Activated T-helper 17 cell treated with anti-CD3 and anti-CD28 coated beads, Interleukin-2, amount 50 U/mL, for 72 hours (primary cell): ENCODE measurements at places on chromosomes 1 and 21.

DNA sequence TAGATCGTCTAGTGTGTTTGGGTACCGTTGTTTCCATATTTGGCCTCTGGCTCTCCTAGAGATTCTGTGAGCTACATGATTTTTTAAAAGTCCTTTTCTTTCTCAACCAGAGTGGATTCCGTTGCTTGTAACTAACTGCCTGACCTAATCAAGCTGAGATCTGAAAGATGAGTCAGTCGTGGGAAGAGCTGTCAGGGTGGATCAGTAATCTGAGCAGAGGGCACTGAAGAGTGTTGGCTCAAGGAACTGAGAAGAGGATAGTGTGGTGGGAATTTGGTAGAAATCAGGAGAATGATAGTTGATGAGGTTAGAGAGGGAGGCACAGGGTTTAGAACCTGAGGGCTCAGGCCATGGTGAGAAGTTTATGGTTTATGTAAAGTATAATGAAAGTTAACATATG lies 52.2 kb downstream of the TRAF5 start:
- peak; percentile 67 for ATAC-seq

- no peak for ATAC-seq
These were observed 654.1 kb downstream of the PTPRC start for GRCh38 chr1:199292896-199293295.

DNA sequence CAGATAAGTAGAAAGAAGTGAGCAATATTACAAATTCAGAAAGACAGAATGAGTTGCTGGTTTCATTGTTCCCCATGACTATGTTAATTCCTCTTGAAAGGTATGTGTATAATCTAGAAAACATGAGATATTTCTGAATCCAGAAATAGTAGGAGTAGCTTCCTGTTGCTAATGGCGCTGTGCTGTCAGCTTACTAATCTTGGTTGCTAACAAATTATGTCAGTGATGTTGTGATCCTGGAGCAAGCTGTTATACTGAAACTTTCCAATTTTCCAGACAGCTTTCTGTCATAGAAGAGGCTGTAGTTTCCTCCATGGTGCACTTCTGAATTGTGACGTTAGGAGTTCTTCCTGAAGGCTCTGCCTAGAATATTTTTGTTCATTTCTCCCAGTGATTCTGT lies 372.3 kb downstream of the USP25 start:
- no peak for ATAC-seq

GRCh38 chr1:42961312-42962091 lies 2.8 kb upstream of the SLC2A1 start:
- ATAC-seq, result no peak

DNA sequence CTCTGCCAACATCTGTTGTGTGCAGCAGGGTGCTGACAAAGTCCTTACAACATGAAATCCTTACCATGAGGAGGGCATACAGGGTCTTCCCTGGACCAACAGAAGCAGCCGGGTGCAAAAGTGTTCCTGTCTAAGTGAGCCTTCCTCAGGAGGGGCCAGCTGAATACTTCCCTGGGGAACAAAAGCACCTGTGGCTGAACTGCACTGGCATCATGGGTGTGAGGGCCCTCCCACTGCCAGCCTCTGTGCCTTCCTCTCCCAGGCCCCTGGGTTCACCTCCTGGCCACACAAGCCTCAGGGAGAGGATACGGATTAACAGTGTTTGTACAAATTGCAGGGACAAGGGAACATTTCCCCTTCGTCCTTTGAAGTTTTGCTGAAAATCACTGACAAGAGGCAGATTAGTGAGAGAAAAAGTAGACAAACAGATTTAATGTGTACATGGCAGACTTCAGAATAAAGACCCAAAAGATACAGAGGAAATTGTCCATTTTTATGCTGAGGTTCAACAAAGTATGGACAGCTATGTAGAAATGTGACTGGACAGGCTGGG lies 91.0 kb upstream of the PPM1J start:
- no peak for ATAC-seq

GRCh38 chr21:43916076-43916475 lies 51.1 kb downstream of the AGPAT3 start:
- ATAC-seq, result no peak

DNA sequence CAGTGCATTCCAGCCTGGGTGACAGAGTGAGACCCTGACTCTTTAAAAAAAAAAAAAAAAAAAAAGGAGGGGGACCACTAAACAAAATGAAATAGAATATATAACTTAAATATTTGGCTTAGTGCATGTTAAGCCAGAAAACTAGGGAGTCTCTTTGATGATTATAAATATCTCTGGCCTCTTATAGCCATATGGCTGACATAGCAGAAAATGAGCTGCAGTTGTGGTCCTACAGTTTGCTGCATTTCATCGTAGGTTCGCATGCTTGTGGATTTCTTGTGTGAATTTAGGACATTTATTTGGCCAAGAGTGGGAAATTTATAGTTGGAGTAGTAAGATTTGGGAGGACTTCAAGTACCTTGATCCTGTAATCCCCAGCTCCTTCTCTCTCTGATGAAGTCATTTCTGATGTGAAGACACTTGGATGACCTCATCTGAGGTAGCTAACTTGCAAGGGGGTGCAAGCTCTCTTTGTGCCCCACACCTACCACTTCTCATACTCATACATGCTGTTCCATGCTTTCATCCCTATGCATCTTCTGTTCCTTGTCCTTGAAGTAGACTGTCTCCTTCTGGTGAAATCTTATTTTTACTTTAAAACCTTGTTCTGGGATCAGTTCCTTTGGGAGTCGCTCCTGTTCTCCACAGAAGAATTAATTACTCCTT lies 6.4 kb upstream of the TIPRL start:
- ATAC-seq, result no peak

- peak; percentile 57 for ATAC-seq
These were observed 97.9 kb upstream of the RGS1 start for GRCh38 chr1:192477630-192478029.

GRCh38 chr1:111620441-111620971 lies 917 bp downstream of the RAP1A start:
- ATAC-seq, result peak; percentile 35
